Activated B cell treated with CpG ODN at 0.5 μM for 24 hours (primary cell): ENCODE measurements at places on chromosomes 4 and X. TPM values are rescaled to one million over a fixed set of nuclear protein-coding genes. Genes with fewer than 3 reads are reported as not detected.
A peak's percentile ranks its signal among the peaks of the same experiment; 100 is the strongest.

CABS1 gene
- not detected in 2 replicates for total RNA-seq

PDCL2 gene
- not detected in 2 replicates for total RNA-seq

KLHL15 gene
- total RNA-seq = 7.3 and 8.1 TPM in 2 replicates

RTL9 gene
- not detected in 2 replicates for total RNA-seq

GRCh38 chrX:41665686-41666085 is 23.1 kb upstream of the GPR34 start:
- H3K36me3 ChIP-seq = peaks cover 32% of the 10 kb centered on the region
- no peaks in the 10 kb centered on the region for H3K27me3 ChIP-seq
- H3K27ac ChIP-seq = no peak overlapping the region
- H3K4me1 ChIP-seq = peaks cover 7% of the 10 kb centered on the region

- H3K27me3 ChIP-seq = no peaks in the 10 kb centered on the region
- no peak overlapping the region for H3K27ac ChIP-seq
- no peaks in the 10 kb centered on the region for H3K36me3 ChIP-seq
Observed at GRCh38 chrX:20434986-20435385, 168.3 kb upstream of the RPS6KA3 start.

- DNase-seq = no peak
- peaks cover 92% of the 10 kb centered on the region for H3K4me1 ChIP-seq
- peak overlapping the region; percentile 46 for H3K4me3 ChIP-seq
- no peaks in the 10 kb centered on the region for H3K27me3 ChIP-seq
- peaks cover 17% of the 10 kb centered on the region for H3K36me3 ChIP-seq
Observed at GRCh38 chr4:2862528-2862927, 18.9 kb downstream of the ADD1 start.

DNA sequence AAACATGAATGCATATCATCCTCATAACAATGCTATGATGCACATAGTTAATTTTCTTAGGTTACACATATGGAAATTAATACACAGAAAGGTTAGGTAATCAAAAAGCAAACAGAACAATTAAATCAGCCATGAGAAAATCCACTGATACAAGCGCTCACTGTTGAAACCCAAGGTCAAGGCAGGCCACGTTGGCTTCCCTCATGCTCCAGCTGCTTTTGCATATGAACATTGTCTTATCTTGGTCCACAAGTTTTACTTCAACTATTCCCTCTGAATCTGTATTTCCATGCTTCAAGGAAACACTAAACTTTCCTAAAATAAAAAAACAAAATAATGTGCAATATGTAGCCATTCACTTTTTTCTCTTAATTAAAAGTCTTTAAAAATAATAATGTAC is 34.5 kb upstream of the PLA2G12A start:
- DNase-seq = no peak
- H3K27me3 ChIP-seq = peaks cover 23% of the 10 kb centered on the region

DNA sequence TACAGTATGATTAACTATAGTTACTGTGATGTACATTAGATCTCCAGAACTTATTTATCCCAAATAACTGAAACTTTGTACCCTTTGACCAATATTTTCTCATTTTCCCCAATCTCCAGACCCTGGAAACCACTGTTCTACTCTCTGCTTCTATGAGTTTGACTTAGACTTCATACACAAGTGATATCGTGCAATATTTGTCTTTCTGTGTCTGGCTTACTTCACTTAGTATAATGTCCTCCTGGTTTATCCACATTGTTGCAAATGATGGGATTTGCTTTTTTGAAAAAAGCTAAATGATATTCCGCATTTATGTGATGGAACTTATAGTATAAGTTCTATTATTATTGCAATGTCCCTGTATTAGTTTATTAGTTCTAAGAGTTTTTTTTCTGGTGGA is 81.8 kb upstream of the SOD3 start:
- no peak overlapping the region for H3K27ac ChIP-seq
- H3K36me3 ChIP-seq = no peaks in the 10 kb centered on the region
- H3K4me1 ChIP-seq = no peaks in the 10 kb centered on the region
- H3K4me3 ChIP-seq = no peak overlapping the region
- H3K27me3 ChIP-seq = no peaks in the 10 kb centered on the region
- no peak for DNase-seq

GRCh38 chr4:73098713-73099112 is 29.2 kb upstream of the COX18 start:
- H3K27me3 ChIP-seq = no peaks in the 10 kb centered on the region
- H3K4me1 ChIP-seq = no peaks in the 10 kb centered on the region
- H3K36me3 ChIP-seq = peaks cover 61% of the 10 kb centered on the region
- DNase-seq = no peak

DNA sequence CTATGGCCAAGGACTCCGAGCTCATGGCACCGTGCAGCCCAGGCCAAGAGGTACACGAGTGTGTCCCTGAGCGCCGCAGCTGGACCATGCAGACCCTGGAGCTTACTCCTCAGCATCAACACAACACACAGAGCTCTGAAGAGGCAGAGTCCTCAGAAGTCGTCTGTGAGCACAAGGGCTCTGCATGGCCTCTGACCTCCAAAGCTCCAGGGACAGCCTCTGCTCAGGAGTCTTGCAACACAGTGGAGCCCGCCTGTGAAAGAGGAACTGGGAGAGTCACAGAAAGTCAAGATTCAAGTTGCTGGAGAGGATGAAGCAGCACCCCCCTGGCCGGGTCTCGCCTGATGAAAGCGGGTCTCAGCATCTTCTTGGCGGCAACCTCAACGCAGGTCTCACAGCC is 2.9 kb downstream of the LRPAP1 start:
- H3K4me3 ChIP-seq = peak overlapping the region; percentile 50
- no peaks in the 10 kb centered on the region for H3K27me3 ChIP-seq
- H3K4me1 ChIP-seq = peaks cover 46% of the 10 kb centered on the region
- peaks cover 37% of the 10 kb centered on the region for H3K36me3 ChIP-seq
- no peak overlapping the region for H3K27ac ChIP-seq

DNA sequence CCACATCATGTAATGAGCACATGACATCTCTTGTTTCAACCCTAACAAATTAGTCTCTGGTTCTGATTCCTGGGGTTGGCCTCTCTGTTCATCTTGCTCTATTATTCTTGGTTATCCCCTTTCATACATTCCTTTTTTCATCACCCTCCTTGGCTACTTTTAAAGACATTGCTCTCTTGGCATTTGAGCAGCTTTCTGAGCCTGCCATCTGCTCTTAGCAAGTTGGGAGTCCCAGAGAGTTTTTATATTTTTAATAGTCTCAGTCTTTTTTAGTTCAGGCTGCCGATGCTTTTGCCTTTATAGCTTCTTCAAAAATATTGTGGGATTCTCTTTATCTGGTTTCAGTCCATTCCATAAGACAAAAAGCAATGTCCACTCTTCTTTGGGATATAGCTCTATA is 1270.9 kb downstream of the ADGRL3 start:
- H3K27me3 ChIP-seq = no peaks in the 10 kb centered on the region
- no peaks in the 10 kb centered on the region for H3K4me1 ChIP-seq
- H3K27ac ChIP-seq = no peak overlapping the region
- DNase-seq = no peak
- H3K36me3 ChIP-seq = no peaks in the 10 kb centered on the region

DNA sequence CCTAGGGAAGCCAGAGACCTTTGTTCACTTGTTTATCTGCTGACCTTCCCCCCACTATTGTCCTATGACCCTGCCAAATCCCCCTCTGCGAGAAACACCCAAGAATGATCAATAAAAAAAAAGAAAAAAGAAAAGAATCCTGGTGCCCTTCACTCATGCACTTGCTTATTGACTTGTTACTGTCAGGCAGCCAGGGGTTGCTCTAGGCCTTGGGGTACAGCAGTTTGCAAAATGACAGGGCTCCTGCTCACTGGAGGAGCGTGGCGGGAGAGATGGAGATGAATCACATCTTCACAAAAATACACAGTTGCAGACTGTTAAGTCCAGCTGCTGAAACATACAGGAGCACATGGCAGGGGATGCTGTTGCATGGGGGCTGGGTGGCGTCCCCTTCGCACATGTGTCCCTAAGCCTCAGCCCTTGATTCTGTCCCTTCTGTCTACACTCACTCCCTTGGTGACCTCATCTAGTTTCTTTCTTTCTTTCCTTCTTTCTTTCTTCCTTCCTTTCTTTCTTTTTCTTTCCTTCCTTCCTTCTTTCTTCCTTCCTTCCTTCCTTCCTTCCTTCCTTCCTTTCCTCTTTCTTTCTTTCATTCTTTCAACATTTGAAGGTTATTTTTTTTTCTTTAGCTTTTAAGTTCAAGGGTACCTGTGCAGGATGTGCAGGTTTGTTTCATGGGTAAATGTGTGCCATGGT is 16.9 kb upstream of the TMEM271 start:
- no peaks in the 10 kb centered on the region for H3K4me1 ChIP-seq
- no peak overlapping the region for H3K27ac ChIP-seq
- DNase-seq = no peak
- H3K36me3 ChIP-seq = no peaks in the 10 kb centered on the region

DNA sequence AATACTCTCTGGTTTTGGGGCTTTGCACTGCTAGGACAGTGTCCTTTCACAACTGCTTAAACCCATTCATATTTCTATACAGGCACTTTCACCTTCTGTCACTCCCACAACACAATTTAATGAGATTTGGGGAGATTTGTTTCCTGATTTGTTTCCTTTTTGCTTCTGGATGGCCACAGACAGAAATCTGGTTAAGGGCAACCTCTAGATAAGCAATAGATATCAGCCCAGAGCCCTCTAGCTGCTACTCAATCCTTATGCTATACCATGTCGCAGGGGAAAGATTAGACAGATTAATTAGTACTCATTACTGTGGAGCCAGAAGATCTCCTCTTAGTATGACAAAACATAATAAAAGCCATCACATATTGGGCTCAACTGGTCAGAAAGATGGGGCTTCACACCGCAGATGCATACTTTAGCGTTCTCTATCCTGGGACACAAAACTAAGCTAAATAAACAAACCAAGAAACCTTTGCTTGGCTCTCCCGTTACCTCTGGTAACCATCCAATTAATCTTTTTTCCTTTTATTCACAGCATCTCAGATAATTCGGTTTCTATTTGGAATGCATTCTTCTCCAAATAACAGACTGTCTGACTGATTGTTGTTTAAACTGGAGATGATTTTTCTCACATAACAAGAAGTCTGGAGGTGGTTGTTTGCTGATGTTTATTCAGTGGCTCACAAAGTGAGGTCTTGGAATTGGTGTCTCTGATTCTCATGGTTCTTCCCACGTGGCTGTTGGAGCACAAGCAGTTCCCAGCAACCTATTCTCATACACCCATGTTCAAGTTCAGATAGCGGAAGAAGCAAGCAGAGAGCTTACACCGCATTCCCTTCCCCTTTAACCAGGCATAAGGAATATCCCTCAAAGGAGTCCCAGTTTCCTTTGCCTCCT is 41.0 kb upstream of the ZNF330 start:
- H3K36me3 ChIP-seq = no peaks in the 10 kb centered on the region
- DNase-seq = no peak
- H3K27me3 ChIP-seq = peaks cover 4% of the 10 kb centered on the region

- H3K27ac ChIP-seq = no peak overlapping the region
- H3K36me3 ChIP-seq = peaks cover 18% of the 10 kb centered on the region
- no peak overlapping the region for H3K4me3 ChIP-seq
- H3K4me1 ChIP-seq = peaks cover 9% of the 10 kb centered on the region
- H3K27me3 ChIP-seq = no peaks in the 10 kb centered on the region
- no peak for DNase-seq
Observed at GRCh38 chr4:185183622-185184281, 20.0 kb downstream of the CFAP97 start.

- H3K36me3 ChIP-seq = peaks cover 4% of the 10 kb centered on the region
- no peak overlapping the region for H3K4me3 ChIP-seq
- H3K4me1 ChIP-seq = peaks cover 4% of the 10 kb centered on the region
Observed at GRCh38 chrX:9746148-9746888, 19.3 kb downstream of the GPR143 start.

DNA sequence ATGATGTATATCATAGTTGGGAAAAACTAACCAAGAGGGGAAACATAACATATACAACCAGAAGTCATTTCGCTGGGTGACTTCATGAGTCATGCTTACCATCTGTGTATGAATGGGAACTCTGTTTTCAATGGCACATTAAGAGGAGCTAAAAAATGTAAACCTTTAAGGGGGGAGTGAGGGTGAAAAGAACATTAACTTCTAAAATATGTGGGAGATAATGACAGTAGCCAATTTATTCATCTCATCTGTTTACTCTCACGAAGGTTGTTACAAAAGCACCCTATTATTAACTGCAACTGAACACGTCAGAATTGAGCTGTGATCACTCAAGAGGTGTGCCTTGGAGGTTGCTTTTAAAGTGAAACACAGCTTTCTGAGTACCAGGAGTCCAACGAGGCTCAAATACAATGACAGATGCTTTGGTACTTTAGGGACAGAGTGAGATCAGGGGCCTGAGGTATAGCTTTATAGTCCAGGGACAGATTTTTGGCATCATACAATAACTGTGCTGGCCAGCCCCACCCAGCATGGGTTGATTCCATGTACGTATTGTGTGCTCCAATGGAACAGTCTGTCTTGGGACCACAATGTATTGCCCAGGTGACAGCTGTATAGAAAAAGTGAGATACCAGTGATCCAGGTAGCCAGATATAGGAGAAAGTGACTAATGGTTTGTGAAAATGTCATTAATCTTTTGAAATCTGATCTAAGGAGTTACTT is 107.3 kb downstream of the AMMECR1 start:
- peaks cover 10% of the 10 kb centered on the region for H3K36me3 ChIP-seq
- H3K27me3 ChIP-seq = no peaks in the 10 kb centered on the region
- no peak for DNase-seq
- no peaks in the 10 kb centered on the region for H3K4me1 ChIP-seq
- H3K4me3 ChIP-seq = no peak overlapping the region
- no peak overlapping the region for H3K27ac ChIP-seq

GRCh38 chr4:61332693-61333092 is 132.6 kb downstream of the ADGRL3 start:
- no peak for DNase-seq
- no peaks in the 10 kb centered on the region for H3K27me3 ChIP-seq
- no peaks in the 10 kb centered on the region for H3K4me1 ChIP-seq
- H3K27ac ChIP-seq = no peak overlapping the region

GRCh38 chr4:48557478-48557877 is 67.4 kb downstream of the ZAR1 start:
- no peak overlapping the region for H3K4me3 ChIP-seq
- no peak for DNase-seq
- H3K27ac ChIP-seq = no peak overlapping the region
- no peaks in the 10 kb centered on the region for H3K4me1 ChIP-seq

DNA sequence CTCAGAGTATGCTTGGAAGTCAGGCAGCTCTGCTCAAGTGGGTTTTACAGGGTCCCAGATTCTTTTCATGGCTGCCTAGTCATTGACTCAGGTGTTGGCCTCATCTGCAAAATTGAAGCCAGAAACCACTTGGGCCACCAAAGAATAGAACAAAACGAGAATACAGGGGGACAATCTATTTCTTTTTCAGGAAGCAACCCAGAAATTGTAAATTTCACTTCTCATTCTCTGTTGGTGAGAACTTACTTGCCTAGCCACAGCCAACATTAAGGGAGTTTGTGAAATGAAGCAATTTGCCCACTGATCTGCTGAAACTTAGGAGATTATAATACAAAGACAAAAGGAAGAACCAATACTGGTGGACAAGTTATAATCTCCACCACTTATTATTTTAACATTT is 8.6 kb upstream of the TKTL2 start:
- H3K4me1 ChIP-seq = no peaks in the 10 kb centered on the region
- peak overlapping the region; percentile 44 for H3K4me3 ChIP-seq
- no peaks in the 10 kb centered on the region for H3K36me3 ChIP-seq
- H3K27ac ChIP-seq = no peak overlapping the region
- no peak for DNase-seq
- H3K27me3 ChIP-seq = no peaks in the 10 kb centered on the region

- H3K4me1 ChIP-seq = peaks cover 4% of the 10 kb centered on the region
- H3K36me3 ChIP-seq = no peaks in the 10 kb centered on the region
- no peak overlapping the region for H3K27ac ChIP-seq
- H3K27me3 ChIP-seq = peaks cover 16% of the 10 kb centered on the region
- no peak for DNase-seq
Observed at GRCh38 chr4:145722561-145722960, 42.6 kb downstream of the C4orf51 start.
